ENCODE measurements at places on chromosomes 7 and 10. TPM values are rescaled to one million over a fixed set of nuclear protein-coding genes. Genes with fewer than 3 reads are reported as not detected.

NUTM2A gene
- 0.96 TPM for total RNA-seq

LSM8 gene
- total RNA-seq, result 64.3 TPM

GCK gene
- 0.87 TPM for total RNA-seq

SPDYE6 gene
- not detected for total RNA-seq

CFAP69 gene
- total RNA-seq, result 0.29 TPM

BTBD16 gene
- total RNA-seq, result not detected

ZNF680 gene
- 27.8 TPM for total RNA-seq

PTPRE gene
- 31.5 TPM for total RNA-seq

TSPAN12 gene
- not detected for total RNA-seq

CTTNBP2 gene
- 0.27 TPM for total RNA-seq

PON3 gene
- not detected for total RNA-seq

PRTFDC1 gene
- not detected for total RNA-seq

PRKAG2 gene
- total RNA-seq, result 56.3 TPM

GDF2 gene
- not detected for total RNA-seq

CRHR2 gene
- not detected for total RNA-seq

SKAP2 gene
- 53.4 TPM for total RNA-seq

NRG3 gene
- total RNA-seq, result not detected

SPDYE9 gene
- not detected for total RNA-seq

SORCS1 gene
- total RNA-seq, result not detected

ABCC2 gene
- total RNA-seq, result 7.0 TPM

STEAP2 gene
- total RNA-seq, result not detected

IQCE gene
- 11.5 TPM for total RNA-seq

C1QL3 gene
- not detected for total RNA-seq

GHRHR gene
- total RNA-seq, result not detected

SRRM3 gene
- total RNA-seq, result not detected
